ENCODE measurements at places on chromosomes 4 and X.

GRCh38 chr4:48275247-48275646 is 5.6 kb upstream of the TEC start:
- DNase-seq, result no peak

DNA sequence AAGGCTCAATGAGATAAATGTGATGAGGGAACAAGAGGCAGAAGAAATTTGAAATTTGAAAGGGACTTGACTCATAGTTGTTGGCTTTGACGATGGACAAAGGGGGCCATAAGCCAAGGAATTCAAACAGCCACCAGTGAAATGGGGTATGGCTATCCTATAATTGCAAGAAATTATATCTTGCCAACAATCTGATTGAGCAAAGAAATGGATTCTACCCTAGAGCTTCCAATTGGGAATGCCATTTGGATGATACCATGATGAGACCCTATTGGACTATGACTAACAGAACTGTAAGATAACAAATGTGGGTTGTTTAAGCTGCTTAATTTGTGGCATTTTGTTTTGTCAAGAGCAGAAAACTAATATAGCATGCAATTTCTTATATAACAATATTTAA is 270.1 kb upstream of the ARSJ start:
- DNase-seq, result no peak

- DNase-seq, result no peak
Observed at GRCh38 chr4:120769227-120769626, 153.3 kb downstream of the PRDM5 start.

DNA sequence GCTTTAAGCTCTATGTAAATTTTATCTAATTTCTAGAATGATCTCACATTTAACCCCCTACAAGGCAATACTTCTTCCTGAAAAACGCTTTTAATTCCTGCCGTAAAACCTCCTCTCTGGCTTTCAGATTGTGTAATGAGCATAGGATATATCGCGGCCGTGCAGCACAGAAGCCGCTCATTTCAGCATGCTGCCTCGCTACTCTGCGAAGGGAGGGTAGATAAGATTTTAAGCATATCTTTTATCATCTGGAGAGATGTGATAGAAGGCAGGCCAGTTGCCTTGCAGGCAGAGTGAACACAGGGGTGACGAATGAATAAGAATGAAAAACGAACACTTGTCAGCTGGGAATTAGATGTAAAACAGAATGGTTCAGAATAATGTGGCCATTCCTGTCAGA is 265.5 kb downstream of the UNC5C start:
- DNase-seq, result no peak

DNA sequence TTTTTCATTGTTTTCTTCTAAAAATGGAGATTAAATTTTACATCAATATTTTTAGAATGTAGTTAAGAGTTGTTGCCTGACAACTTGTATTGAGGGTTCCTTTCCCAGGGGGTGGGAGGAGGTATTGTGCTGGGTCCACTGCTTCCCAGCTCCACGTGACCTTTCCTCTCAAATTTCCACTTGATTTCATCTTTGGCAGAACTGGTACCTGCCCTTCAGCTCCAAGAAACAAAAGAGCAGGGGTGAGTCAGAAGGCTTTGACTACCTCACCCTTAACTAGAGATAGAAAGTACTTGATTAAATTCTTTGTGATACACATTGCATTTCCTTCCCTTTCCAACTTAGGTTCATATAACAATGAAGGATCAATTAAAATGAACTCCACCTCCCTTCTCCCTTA is 19.7 kb downstream of the TRIM2 start:
- DNase-seq, result no peak

- peak; percentile 7 for DNase-seq
Observed at GRCh38 chr4:186104114-186104889, at the start of gene FAM149A. TSS of gene FAM149A (plus strand) at chr4:186104704.

DNA sequence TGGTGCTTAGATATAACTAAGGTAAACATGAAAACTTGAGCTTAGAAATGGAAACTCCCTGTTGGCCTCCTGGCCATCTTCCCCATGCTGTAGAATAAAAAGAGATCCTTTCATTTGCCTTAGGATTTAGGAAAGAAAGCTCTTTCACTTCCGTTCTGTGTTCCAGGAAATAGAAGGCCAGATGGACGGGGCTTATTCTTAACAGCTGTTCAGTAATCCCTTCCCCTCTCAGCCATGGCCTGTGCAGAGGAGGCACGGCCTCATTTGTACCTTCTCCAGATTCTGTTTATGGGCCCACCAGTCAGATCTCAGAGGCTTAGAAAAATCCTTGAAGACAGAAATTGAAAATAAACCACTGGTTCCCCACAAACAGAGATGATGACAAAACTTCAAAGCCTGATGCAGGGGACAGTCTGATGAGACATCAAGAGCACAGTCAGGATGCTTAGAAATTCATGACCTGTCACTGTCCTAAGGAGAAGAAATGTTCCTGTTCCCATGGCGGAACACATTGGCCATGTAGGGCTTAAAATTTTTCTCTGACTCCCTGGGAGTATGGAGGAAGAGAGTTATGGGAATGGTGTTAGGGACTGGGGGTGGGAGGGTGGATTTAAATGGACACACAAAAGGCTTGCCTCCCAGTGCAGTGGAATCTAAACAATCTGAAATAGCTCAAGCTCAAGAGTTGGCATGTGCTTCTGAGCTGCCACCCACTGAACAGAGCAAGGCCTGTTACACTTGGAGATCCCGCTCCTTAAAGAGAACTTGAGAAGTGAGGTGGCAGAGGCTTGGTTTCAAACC is 188.8 kb downstream of the SOWAHB start:
- DNase-seq, result no peak

DNA sequence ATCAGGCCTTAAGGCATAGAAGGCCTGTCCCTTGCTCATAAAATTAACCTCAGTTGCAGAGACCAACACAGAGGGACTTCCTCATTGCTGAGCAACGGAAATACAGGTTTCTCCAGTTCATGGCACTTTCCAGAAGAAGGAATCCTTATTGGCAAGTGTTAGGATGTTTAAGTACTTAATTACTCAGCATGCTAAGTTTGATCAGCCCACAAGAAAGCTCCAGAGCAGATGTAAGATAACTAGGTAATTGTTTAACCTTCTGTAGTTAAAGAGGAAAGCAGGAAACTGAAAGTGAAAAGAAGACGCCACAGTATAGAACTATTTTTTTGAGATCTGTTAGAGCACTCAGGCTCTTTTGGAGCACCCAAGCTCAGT is 33.5 kb downstream of the SMS start:
- no peak for DNase-seq

- no peak for DNase-seq
Observed at GRCh38 chr4:151991001-151991883, 230.4 kb upstream of the GATB start.

GRCh38 chrX:255923-256331 is 25.3 kb upstream of the PLCXD1 start:
- DNase-seq, result no peak

DNA sequence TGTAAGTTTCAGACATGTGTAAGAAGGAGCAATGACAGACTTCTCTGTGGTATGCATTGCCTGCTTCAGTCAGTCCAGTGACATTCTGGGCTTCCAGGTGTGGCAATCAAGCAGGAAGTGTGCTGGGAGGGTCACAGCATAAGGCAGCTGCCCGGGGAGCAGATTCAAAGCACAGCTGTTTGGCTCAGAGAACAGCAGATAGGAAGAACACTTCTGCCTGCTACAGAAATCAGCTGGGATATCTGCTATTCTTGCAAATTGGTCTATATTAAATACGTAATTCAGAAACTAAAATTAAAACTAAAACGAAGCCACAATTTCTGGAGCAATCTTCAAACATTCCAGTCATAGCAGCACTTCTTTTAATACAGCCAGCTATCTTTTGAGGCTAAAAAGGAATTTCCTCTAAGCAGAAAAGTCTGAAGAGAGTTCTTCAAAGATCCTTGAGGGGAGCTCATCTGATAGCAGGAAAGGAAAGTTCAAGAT is 47.5 kb upstream of the GALNT7 start:
- no peak for DNase-seq

DNA sequence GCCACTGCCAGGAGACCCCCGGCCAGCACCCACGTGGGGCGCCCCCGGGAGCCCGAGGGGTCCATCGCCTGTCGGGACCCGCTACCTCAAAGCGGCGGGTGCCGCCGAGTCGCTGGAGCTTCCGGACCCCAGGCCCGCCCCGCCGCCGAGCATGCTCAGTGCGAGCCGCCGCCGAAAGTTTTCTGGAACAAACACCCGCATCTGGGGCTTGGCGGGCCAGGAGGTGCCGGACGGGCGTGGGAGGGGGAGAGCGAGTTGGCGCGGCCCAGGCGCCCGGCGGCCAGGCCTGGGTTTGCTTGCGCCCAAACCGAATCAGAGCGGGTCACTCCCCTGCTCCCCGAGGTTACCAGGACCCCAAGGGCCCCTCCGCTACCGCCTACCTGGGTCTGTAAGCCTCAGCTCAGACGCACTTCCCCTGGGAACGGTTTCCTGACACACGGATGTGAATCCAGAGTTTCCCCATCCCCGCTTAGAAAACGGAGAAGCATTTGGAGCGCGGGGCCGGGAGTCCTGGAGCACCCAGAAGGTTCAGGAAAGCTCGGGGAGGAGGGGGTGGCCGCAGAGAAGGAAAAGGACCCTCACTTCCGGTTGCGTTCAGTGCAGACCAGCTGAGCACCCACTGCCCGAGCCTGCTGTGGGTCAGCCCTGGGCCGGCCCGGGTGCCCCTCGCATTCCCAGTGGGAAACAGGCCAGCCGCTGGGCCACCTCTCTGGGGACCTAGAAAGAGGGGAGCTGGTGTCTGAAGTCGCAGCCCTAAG is at the start of gene EVC2:
Gene EVC2, minus strand, starts transcription at position 111 of the 758 bp plus-strand sequence. Its CDS starts 46 bp downstream, at position 65.
- no peak for DNase-seq

- no peak for DNase-seq
Observed at GRCh38 chr4:164550989-164551712, 202.8 kb upstream of the SMIM31 start.

GRCh38 chr4:184066584-184067300 is 150.9 kb downstream of the ENPP6 start:
- no peak for DNase-seq

DNA sequence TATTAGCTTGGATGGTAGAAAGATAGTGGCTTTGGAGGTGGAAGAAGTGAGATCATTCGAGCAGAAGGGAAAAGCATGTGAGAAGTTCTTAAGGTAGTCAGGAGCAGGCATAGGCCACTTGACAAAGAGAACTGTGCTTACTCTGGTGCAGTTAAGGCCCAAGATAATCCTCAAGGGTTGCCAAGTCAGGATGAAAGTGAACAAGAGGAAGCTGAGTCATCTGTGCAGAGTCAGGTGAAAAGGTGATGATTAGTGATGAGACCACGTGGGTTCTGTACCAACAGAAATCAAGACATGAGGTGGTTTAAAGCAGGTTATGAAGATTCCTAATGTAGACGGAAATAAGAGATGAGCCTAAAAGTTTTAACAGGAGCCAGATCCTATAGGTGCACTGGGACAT is 369.8 kb downstream of the DTHD1 start:
- no peak for DNase-seq

- DNase-seq, result no peak
Observed at GRCh38 chr4:118273642-118274041, 79.2 kb downstream of the PRSS12 start.

DNA sequence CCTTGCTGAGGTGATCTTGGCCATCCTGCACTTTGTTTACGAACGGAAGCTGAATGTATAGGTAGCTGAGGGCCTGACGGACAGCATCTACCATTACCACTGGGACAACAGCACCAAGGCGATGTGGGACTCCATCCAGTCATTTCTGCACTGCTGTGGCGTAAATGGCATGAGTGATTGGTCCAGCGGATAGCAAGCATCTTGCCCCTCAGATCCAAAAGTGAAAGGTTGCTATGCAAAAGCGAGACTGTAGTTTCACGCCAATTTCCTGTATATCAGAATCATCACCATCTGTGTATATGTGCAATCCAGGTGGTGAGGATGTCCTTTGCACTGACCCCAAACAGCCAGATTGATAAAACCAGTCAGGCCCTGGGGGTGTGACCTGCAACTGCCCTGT is 4.2 kb upstream of the PYURF start:
- no peak for DNase-seq

DNA sequence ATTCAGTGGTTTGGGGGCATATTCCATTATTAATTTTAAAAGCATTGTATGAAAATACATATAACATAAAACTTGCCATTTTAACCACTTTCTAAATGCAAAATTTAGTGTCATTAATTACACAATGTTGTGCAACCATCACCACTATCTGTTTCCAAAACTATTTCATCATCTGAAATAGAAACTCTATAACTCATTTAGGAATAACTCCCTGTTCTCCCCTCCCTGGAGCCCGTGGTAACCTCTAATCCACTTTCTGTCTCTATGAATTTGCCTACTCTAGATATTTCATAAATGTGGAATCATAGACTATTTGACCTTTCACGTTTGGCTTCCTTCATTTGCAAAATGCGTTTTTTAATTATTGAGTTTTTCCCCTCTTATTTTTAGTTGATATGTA is 101.4 kb upstream of the GPC4 start:
- no peak for DNase-seq

GRCh38 chr4:965048-965765 is 8.2 kb downstream of the DGKQ start:
- no peak for DNase-seq

DNA sequence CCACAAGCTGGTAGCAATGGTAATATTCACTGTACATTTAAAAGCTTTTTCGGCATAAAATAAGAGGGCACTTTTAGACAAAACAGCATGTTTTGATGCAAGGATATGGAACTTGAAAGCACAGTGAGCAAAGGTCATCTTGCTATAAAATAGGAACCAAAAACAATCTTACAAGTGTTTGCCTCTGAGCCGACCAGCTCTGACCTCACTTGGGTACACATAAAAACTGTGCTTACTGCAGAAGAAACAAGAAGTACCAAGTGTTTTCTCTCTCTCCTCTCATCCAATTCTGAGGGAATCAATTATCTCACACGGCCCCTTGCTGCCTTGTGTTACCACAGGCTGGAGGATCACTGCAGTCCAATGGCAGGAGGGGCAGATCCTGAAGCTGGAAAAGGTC is 4.8 kb upstream of the IQSEC2 start:
- no peak for DNase-seq

DNA sequence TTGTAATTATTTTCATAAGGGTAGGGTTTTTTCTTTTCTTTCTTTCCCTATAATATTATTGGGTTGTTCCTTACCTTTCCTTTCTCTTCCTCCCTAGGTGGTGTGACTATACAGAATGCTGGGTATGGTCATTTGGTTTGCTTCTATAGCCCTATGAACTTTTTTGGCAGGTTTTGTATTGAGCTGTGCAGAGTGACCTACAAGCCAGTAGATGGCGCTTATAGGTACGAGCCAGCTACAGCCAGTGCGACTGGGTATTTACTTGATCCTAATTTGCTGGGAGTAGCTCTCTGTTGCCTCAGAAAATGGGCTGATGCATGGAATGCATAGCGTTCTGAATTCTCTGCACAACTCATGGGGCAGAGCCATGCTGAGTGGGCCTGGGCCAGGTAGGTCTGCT is 423.3 kb downstream of the MAGEE1 start:
- DNase-seq, result no peak

DNA sequence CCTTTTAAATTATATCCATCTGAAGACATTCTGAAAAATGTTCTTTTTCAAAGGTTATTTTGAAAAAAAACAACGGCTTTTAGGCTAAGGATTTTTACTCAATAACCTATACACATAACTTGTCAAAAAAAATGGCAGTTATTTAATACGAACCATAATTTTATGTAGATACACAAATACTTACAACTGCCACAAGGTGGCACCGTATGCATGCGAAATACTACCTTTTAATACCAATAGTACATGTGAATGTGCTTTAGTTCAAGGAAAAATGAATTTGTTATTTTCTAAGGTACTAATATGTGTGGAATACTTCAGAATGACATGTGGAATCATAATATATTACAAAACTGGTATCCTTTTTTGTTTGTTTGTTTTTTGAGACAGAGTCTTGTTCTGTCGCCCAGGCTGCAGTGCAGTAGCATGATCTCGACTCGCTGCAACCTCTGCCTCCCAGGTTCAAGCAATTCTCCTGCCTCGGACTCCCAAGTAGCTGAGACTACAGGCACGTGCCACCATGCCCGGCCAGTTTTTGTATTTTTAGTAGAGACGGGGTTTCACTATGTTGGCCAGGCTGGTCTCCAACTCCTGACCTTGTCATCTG is 4.6 kb upstream of the MAD2L1 start:
- DNase-seq, result peak; percentile 17
